ENCODE measurements at places on chromosomes 3 and 15. TPM values are rescaled to one million over a fixed set of nuclear protein-coding genes. Genes with fewer than 3 reads are reported as not detected.
A peak's percentile ranks its signal among the peaks of the same experiment; 100 is the strongest.

The INKA1 gene
- 7.7 TPM for total RNA-seq

- peak; percentile 24 for DNase-seq
Observed at GRCh38 chr15:70410371-70410985, 312.8 kb upstream of the TLE3 start.

The BBX gene
- total RNA-seq = 156 TPM

The PARP3 gene
- total RNA-seq = 5.5 TPM

The INSYN1 gene
- 9.6 TPM for total RNA-seq

DNA sequence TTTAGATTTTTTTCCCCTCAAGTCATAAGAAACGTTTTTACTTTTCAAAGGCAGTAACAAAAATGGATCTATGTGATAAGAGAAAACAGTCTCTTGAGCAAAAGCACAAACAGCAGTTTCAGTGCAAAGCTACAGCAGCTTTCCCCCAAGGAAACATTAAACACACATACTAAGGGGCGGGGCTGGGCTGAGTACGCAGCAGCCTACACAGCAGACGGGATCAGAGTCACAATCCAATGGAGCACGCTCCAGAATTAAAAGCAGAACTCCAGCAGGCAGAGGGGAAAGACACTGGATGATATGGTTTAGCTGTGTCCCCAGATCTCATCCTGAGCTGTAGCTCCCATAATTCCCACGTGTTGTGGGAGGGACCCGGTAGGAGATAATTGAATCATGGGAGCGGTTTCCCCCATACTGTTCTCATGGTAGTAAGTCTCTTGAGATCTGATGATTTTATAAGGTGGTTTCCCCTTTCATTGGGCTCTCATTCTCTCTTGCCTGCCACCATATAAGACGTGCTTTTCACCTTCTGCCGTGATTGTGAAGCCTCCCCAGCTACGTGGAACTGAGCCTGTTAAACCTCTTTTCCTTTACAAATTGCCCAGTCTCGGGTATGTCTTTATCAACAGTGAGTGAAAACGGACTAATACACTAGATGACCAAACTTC lies 116.2 kb upstream of the SLCO3A1 start:
- DNase-seq = peak; percentile 31

The GUCA1C gene
- total RNA-seq = not detected

- no peak for DNase-seq
Observed at GRCh38 chr3:43291546-43291945, 5.2 kb downstream of the SNRK start.

DNA sequence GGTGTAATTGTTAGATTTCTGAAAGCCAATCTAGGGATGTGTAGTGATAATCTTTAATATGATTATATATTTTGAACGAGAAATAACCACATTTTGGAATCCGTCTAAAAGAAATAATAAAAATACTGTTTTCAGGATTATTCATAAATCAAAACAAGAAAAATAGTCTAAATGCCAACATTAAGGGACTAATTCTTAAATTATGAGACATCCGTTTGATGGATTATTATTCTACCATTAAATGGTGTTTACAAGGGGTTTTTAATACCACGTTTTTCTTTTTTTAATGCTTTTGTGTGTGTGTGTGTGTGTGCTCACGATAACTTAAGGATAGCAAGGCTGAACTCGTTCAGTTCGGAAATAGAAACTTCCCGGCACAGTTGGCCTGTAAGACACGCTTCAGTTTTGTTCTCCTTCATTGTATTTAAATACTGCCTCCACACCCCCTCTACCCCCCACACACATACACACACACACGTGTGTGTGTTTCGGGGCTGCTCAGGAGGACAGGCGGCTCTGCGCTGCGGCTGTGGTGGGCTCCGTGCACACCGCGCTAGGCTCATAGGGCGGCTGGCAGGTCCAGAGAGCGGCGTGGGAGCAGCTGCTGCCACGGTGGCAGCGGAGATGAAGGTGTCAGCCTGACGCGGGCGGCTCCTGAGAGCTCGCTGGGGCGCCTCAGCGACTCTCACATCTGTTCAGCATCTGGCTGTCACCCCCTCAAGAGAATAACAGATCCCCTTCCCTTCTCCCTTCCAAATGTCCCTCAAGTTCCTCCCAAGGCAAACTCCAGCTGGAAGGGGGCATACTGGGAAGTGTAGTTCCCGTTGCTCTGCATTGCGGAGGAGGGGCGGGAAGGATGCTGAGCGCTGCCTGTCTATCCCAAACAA lies 23.0 kb upstream of the ANP32A start:
- peak; percentile 74 for DNase-seq

DNA sequence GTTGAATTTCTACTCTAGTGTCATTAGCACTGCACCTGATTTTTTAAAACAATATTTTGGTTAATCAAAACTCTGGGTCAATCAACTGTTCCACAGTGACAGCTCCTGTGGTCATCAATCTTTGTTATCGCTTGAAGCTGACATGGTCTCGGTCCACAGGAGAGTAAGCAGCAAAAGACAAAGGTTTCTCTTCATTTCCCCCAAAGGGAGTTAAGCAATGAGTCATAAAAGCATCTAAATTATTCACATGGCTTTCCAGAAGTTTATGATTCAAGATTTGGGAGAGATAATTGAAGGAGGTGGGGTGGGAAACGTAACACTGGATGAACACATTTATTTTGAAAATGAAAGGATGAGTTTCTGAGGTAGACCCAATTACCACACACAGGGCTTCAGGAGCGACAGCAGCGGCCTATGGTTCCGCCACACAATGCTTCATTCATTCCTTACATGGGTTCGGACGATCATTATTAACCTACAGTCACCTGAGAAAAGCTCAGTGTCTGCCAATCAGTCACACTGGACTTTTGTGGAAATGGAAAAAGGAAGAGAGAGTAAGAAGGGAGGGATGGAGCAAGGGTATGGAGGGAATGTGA lies 505.1 kb downstream of the FHIT start:
- no peak for DNase-seq

DNA sequence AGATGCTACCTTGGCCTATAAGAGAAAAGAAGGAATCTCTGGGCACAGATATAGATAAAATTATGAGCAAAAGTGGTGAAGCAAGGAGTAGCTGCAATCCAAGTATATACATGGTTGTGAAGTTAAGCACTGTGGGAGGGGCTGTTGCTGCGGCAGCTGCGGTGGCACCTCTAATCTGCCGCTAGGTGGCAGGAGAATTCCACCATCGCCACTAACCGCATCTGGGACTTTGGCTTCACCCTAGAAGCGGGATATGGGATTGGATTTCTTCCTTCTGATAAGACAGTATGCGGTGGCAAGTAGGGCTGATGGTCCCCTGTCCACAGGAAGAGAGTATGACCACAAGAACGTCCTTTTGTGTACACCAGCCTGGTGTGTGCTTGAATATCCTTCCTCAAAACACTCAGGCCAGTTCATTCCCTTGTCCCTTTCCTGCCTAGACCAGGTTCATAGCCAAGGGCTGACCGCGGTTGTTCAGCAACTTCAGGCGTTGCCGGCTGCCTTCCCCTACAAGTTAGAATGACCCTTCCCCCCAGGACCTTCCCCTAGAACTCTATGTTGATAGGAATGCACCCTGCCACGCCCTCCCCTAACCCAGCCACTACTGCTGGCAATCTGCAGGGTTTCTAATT lies 5.1 kb downstream of the MAGEL2 start:
- DNase-seq = peak; percentile 77

DNA sequence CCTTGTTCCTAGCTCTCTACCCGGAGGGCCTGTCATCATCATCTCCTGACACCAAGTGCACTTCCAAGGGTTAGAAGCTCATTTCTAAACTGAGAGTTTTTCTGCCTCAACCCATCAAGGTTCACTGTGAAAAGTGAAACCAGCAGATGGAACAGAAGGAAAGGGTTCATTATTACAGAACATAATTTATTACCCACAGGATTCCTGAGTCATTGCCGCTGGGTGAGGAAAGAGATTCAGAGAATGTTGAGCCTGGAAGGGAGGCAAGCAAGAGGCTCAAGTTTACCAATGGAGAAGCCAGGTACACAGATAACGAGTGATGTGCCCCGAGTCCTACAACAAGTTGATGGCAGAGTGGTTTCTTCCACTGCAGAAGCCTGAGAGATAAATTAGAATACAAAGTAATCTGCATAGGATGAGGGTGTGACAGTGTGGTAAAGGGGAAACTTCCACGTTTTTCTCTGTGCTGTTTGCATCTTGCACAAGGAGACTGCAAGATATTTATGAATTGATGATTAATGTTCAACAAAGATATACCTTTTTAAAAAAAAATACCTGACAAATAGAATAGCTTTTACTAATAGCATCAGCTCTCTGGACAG lies 80.5 kb upstream of the SETMAR start:
- no peak for DNase-seq

The SLC24A5 gene
- total RNA-seq = 12.3 TPM

All from umbilical cord (tissue), 2 donors.